RCC 7860 (cell line): ENCODE measurements at places on chromosomes 6 and 20.
A peak's percentile ranks its signal among the peaks of the same experiment; 100 is the strongest.

DNA sequence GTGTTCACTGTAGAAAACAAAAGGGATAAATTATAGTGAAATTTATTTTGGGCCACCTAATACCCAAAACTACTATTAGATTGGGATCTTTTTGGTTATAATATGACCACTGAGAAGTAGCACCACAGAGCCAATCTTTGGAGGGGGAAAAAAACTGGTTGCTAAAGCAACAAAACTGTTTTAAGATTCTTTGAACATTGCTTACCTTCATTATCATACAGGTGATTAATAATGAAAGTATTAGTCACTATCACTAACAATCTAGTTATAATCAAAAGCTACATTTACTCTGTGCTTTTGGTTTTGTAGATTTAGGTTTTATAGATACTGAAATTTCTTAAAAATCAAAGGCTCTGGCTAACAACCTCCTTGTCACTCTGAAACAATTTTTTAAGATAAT, 31.7 kb downstream of the STX7 start:
- DNase-seq: no peak

- no peak for DNase-seq
Measured at GRCh38 chr6:36455486-36456027, 12.8 kb downstream of the KCTD20 start.

DNA sequence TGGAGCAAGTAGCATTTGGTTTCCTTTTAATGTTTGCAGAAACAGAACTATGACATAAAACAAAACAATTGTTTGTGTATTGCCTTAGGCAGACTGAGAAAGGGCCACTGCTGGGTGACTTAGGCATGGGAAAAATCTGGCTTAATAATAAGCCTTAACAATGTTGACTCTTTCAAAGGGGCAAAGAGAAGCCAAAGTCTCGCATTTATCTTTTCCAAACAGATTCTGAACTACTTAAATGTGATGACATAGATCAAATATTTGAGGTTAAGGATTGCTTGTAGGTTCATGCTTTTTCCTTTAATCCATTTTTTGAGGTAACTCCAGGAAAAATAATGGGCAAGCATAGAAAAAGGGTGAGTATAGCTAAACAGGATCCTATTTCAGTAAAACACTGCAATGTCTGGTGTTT, 39.6 kb downstream of the ADAT2 start:
- DNase-seq: peak; percentile 49

DNA sequence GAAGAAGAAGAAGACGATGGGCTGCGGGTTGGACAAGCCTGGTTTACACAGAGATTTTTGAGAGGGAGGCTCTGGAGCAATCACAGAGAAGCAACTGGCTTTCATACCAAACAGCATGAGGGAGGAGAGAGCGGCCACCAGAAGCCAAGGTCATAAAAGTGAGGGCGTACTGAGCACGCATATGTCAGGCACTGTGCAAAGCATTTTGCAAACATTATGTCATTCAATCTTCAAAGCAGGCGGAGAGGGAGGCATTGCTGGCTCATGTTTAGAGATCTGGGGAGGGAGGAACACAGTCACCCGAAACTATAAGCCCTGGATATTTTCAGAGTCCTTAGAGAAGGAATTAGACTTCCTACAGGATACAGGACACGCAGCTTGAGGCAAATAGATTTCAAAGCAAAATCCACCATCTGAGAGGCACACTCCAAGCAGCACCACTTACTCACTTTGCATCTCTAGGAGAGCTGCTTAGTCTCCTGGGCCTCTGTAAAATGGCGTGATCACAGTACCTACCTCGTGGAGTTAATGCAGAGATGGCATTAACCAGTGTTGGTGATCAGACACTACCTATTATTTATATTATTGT, 24.6 kb downstream of the RAMACL start:
- no peak for DNase-seq

- DNase-seq: no peak
Measured at GRCh38 chr6:496649-497048, 105.1 kb downstream of the IRF4 start.

DNA sequence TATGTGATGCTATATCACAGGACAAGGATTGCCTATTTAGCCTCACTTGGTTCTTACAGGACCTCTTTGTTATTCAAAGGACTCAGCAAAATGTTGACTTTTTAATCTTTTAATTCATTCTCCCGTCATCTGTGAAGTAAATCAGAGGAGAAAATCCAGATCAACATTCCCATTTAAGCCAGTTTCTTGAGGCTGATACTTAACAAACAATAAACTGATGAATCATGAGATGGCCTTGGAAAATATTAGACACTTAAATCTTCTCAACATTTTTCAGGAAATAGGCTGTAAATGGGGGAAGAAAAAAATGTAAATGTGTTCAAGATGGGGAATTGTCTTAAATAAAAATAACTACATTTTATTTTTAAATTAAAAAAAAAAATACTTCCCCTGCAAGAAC, 55.9 kb upstream of the UBR2 start:
- no peak for DNase-seq

DNA sequence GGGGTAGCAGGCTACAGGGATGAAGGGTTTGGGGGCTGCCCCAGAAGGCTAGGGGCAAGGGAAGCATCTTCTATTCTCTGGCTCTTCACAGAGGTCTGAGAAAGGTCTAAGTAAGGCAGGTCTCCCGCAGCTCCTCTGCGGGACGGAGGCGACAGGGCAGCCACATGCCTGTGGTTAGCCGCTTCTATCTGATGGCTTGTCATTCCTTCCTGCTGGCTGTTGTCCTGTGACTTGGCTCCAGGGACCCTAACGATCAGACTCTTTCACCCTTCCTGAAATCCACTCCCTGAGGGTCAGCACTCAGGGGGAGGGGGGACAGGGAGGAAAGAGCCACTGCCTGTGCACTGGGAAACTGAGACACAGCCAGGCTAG, 673 bp downstream of the CST7 start:
- no peak for DNase-seq

GRCh38 chr6:33343953-33344611, 26.5 kb upstream of the ZBTB22 start:
- DNase-seq: no peak

DNA sequence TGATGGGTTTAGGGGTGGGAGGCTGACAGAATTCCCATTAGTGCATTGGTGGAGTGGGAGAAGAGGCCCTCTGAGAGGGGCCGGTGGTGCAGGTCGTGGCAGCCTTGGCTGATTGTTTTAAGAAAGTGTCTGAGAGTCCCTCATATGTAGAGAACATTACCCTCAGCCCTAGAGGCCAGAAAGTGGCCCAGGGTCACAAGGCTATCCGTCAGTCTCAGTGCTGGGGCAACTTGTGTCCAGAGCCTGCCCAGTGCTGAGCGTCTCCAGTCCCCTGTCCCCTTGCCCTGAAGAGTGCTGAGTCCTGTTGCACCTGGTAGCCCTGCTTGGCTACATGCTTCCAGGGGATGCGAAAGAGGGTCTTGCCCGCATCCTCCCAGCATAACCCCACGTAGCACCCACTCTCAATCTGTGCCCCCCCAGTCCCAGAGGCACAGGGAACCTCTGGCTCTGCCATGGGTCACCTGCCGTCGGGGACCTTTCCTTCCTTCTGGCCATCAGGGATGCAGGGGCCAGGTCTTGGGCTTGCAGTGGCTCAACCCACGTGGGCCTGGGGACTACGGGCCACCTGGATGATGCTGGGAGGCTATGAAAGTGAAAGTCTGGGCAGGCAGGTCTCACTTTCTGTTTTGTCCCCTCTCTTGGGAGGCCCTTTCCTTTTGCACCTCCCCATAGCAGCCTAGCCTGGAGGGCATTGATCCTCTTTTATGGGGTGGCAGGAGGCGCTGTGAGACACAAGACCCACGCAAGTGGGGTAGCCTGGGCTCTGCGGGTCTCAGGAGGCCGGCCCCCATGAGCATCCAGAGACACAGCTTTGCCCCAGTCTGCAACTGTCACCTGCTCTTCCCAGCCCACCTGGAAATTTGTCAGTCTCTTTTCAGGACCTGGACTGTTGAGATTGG, 12.2 kb downstream of the DUSP15 start:
- DNase-seq: no peak

- no peak for DNase-seq
Measured at GRCh38 chr6:163716690-163717089, 302.2 kb downstream of the QKI start.
